Astrocyte of the hippocampus (primary cell): ENCODE measurements at places on chromosomes 5 and 9.

GRCh38 chr5:20528471-20528870 lies 540.5 kb upstream of the CDH18 start:
- DNase-seq, result peak; percentile 16

GRCh38 chr9:88716596-88717290 lies 181.8 kb downstream of the NXNL2 start:
- DNase-seq, result peak; percentile 4

DNA sequence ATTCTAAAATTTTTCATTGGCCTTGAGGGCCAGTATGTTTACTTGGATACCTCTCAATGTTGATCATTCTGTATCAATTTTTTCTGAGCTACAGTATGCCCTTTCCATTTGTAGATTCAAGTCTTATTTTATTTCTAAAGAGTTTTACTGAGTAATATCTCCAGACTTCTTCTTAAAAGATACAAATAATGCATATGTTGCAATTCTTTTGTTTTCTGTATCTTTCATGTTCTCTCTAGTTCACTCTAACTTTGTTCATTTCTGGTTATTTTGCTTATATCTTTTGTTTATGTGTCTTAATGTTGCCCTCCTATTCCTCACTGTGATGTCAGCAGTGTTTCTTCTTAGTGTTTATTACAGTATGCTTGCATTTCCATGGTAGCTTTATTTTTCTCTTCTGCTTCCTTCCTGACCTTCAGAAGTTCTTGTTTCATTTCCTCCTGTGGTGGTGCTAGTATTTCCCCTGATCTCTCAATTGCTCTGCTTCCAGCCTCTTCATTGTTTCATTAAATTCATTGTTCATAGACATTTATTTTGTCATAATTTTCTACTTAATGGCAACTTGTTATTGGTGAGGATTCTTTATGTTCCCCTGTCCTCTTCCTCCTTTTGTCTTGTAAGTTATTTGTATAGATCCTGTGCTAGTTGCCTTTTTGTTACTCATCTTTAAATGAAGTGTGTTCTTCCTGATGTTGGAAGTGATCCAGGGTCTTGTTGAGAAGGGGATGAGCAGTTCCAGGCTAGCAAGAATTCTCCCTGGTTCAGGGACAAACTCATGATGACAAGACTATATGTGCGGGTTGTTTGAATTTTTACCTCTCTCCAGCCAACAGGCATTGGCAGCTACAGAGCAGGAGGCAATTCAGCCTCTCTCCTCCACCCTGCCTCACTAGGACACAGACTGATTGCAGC lies 160.8 kb downstream of the DEPDC1B start:
- DNase-seq, result no peak

DNA sequence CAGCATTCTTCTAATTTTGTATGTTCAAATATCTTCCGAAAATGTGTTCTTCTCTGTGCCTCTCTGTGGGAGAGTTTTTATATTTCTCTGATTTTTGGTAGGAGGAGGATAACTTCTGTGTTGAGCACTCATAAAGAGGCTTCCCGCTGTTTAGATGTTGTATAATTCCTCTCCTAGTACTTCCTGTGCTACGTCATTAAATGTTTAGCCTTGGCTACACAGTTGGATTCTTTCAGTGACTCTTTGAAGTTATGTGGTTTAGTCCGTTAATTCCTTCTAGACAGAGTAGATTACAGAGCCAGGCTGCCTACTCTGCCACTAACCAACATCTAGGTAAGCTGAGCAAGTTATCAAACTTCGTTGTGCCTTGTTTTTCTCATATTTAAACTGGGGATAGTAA lies 302.6 kb downstream of the OSTF1 start:
- DNase-seq, result peak; percentile 46

DNA sequence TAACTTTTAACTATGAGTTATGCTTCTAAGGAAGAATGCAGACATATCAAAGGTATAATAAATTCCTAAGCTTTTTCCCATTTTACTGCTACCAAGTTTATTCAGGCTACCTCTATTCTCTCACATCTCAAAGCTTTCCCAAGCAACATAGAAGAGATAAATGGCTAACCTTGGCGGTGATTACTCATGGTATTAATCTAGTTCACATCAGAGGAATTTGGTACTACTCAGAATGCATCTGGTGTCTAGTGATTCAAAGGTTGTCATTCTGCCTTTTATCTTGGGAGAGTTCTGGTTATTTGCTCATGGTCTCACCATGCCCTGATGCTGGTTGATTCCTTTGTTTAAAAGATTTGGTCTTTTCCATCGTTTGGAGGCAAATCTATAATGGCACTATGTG lies 182.7 kb downstream of the TAF11L14 start:
- DNase-seq, result no peak

DNA sequence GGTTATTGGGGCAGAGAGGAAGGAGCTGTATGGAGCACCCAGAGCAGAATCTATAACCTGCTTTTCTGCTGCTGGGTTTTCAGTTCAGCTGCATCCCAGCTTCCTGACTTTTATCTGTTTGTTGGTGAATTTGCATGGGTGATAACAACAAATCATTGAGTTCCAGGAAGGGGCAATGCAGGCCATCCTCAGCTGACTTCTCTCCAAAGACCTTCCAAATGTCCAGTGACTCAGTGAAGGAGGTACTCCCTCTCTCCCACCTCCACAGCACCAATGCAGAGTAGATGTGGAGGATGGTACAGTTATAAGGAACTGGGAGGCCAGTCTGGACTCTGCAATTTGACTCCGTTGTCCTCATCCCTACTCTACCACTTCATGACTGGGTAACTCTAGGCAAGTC lies 1.6 kb upstream of the TXN start:
- DNase-seq, result no peak

DNA sequence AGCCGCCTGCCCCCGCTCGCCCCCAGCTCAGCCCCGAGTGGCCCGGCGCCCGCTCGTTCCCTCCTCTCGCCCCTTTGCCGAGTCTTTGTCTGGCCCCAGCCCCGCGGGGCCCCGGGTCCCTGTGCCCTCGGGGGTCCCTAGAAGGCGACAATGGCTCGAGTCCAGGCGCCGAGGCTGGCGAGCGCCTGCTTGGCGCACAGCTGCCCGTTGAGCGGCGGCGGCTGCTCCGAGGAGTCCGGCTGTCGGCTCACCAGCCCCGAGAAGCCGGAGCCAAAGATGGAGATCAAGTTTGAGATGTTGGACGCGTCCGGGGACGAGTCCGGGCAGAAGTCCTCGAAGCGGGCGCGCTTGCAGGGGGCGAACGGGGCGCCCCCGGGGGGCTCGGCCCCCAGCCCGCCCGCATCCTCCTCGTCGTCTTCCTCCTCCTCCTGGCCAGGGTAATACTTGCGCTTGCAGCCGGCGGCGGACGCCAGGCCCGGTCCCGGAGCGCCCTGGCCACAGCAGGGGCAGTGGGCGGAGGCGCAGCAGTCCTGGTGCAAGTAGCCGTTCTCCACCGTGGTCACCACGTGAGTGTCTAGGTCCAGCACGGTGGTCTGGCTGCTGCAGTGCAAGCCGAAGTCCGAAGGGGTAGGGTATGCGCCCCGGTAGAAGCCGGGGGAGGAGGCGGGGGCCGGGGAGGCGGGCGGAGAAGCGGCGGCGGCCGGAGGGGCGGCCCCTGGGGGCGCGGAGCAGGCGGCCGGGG lies 1.2 kb downstream of the IER5L start:
- DNase-seq, result peak; percentile 69

DNA sequence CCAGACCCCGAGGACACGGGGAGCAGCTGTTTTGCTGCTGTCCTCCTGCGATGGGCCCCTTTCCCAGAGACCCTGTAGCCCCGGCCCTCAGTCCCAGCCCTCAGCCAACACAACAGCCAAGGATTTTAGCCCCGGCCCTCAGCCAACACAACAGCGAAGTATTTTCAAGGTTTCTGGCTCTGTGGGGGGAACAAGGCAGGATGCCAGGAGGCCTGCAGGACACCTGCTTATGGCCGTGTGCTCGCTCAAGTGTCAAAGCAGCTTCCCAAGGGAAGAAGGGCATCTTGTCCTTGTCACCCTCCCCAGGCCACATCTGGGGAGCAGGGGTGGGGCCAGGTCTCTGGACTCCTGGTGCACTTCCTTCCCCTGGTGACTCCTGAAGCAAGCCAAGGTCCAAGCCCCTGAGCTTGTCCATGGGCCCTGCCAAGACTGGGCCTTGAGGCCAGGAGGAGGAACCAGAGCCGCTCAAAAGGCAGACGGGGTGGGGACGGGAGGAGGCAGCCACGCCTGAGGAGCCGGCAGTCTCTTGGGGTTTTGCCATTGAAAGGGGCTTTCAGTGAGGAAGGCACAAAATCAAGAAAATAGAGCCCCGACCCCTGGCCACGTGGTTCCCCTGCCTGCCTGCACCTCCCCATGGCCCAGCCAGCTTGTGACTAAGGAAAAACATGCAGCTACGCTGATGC lies 10.8 kb downstream of the KCNT1 start:
- no peak for DNase-seq

DNA sequence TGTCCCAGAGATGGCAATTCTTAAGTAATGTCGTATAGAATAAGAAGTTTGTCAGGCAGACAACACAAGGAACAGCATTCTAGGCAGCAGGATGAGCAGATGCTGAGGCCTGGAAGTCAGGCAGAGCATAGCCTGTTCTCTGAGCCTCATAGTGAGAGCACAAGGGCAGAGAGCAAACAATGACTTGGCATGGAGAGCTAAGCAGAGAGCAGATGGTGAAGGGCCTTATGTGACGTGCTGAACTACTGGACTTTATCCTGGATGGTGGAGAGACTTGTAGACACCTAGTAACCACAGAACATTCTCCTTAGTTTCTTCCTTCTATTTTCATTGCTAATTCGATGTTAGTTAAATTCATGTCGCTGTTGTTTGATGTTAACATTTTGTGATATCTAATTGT lies 60.1 kb downstream of the KCTD16 start:
- no peak for DNase-seq

DNA sequence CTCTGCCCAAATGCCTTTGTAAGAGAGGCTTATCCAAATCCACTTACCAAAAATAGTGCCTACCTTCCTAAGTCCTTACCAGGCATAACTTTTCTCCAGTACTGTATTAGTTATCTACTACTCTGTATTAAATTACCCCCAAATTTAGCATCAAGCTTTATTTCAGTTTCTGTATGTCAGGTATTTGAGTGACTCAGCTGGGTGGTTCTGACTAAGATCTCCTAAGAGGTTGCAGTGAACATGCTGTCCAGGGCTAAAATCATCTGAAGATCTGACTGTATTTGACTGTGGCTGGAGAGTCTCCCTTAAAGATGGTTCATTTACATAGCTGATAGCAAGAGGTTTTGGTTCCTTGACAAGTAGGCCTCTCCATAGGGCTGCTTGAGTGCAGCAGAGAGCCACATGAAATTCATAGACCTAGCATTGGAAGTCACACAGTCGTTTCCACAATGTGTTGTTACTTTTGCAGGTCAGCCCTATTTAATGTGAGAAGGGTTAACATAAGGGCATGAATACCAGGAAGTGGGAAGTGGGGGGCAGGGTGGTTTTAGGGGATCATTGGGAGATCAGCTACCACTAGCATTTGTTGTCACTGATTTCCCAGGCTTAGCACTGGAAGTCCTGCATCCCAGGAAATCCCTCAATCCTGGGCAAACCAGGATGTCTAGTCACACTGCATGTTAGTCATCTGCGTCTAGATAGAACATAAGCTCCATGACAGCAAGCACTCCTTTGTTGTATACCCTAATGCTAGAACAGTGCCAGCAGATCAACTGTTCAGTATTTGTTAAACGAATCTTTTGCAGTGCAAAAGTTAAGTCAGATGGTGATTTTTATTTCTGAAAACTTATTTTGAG lies 2.0 kb upstream of the ZNF622 start:
- peak; percentile 47 for DNase-seq

DNA sequence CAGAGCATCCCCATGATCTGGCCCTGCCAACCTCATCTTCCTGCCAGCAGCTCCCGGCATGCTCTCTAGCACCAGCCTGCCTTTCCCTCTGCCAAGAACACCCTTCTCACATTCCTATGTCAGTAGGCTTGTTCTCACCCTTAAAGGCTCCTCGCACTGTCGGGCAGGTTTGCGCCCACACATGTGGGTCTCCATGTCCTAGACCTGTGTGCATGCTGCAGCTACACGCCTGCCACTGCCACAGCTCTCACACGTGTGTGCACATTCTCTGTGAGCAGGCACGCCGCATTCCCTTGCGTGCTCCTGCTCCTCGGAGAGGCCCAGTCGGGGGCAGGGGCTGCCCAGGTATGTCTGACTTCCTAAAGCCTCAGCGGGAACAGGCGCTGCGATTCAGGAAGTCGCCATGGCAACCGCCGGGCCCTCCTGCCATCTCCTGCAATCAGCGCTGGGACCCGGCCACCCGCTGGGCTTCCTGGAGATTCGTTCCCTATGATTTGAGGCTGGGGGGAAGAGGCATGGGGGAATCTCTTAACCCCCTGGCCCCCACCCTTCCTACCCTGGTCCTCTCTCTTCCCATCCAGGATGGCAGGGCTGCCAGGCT lies 28.1 kb downstream of the NDUFA8 start:
- DNase-seq, result peak; percentile 66

- no peak for DNase-seq
Measured at GRCh38 chr9:4984171-4984620, 876 bp upstream of the JAK2 start.

GRCh38 chr9:102767076-102767475 lies 228.1 kb upstream of the CYLC2 start:
- DNase-seq, result no peak

- DNase-seq, result peak; percentile 12
Measured at GRCh38 chr5:115939059-115939458, 23.2 kb upstream of the LVRN start.

DNA sequence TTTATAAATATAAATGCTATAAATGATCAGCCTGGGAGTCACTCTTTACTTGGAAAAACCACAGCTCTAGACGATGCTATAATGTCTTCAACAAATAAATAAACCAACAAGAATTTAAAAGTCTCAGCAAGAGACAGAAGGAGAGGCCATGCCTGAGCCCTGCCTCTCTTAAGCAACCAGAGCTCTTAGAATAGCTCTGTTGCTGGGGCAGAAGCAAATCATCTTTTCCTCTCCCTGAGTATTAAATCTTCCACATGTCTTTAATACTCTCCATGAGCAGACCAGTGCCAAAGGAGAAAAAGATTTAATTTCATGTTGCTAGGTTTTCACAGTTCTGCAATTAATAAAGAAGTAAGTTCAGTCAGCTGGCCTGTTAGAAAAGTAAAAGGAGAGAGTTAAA lies 408.0 kb upstream of the SLC30A5 start:
- no peak for DNase-seq

GRCh38 chr9:1248743-1249142 lies 198.6 kb downstream of the DMRT2 start:
- no peak for DNase-seq

- no peak for DNase-seq
Measured at GRCh38 chr9:132211570-132211969, 49.7 kb downstream of the NTNG2 start.

GRCh38 chr5:169847519-169847918 lies 132.8 kb downstream of the INSYN2B start:
- DNase-seq, result no peak

GRCh38 chr5:151182524-151182900 lies 24.9 kb upstream of the ANXA6 start:
- DNase-seq, result no peak

GRCh38 chr5:124401476-124402143 lies 344.8 kb downstream of the ZNF608 start:
- no peak for DNase-seq

DNA sequence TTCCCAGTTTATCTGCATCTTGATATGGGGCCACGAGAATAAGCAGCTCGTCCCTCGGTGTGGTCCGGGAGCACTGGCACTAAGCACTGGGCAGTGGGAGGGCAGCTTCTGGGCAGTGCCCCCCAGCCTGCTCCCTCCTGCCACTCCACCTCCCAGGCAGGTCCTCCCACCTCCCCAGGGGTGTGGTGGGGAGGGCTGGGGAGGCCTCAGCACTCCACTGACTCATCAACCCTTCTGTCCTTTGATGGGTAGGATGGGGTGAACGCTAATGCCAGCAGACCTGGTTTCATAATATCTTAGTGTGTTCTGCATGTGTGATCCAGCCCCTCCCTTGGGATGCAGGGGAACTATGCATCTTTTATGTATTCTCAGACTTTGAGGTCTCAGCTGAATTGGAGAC lies 62.2 kb upstream of the GNE start:
- DNase-seq, result no peak
